ENCODE measurements at places on chromosomes 7 and 10.

DNA sequence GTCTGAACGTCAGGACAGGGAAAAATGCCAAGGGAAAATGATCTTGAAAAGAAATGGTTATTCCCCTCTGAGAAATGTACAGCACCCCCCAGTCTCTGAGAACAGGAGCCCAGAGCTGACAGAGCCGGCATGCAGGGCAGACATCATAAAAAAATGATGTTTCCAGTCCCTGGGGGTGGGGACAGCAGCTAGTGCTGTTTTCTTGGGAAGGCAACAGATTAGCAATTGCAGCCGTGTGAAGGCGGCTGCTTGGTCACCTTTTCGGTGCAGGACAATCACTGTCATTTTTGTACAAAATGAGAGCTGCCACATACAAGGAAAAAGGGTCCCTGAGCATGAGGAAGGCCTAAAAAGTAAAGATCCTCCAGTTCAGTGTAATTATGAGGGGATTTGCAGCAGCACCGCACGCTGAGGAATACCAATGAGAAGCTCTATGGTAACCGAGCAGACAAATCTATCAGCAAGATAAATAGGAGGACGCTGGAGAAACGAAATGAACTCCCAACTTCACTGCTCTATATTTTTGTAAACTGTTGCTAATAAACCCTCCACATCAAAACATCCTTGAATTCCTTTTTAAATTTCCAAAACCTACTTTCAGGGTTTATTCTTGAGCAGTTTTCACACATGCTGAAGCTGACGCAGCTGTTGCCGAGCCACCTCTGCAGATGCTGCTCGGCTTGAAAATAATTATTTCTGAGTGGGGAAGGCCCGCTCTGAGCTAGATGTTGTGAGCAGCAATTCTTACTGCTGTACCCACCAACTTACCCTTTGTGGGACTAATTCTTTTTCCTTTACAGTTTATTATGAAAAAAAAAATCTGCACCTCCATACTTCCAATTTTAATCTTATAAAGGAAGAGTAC lies 98.2 kb upstream of the NEBL start:
- no peak for DNase-seq

DNA sequence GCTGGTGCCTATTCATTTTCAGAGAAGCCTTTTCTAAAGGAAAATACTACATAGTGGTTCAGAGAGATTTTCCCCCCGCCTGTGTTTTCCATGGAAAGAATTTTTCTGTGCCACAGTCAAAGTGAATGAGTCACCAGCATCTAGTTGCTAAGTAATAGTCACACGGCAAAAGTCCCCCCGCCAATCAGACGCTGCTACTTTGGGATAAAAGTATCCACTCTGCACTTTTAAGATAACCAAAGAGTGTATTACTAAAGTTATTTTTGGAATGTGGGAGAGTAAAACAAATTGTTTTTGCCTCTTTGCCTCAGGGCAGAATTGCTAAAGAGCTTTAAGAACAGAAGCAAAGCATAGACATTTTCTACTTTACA lies 23.5 kb downstream of the ABLIM1 start:
- DNase-seq: peak; percentile 52

GRCh38 chr7:25726170-25726780 lies 425.7 kb upstream of the NFE2L3 start:
- DNase-seq: no peak

DNA sequence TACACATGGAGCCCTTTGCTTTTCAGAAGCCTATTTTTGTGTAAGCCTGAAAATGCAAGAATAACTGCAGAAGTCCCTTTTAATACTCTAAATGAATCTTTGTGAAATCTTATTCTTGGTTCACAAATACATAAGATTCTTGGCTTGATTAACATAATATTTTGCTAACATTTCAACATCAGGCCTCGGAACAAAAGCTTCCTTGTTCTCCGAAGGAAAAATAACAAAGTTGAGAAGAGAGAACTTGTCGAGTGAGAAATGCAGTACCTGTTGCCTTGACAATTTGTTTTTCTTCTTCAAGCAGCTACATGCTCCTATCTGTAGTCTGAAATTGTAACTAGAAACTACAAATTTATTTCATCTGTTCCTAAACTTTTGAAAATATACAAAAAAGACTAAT lies 8.5 kb downstream of the NT5C2 start:
- no peak for DNase-seq

DNA sequence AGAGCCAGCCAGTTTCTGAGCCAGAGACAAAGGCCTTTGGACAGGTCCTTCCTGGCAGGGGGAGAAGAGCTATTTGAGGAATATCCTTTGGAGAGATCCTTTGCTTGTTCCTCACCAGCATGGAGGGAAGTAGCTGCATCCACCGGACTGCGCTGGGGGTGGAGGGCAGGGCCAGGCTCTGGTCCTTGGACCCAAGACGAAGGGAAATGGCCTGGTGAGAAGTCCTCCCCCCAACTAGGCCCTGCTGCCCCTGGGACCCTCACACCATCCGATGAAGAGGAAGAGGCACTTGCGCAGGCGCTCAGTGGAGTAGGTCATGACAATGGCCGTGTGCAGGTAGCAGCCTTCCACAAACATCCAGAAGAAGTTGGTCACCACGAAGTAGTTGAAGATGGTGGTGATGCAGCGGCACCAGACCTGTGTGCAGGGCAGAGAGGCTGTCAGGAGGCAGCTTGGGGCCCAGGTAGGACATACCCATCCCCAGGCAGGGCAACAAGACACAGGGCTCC lies 19.8 kb downstream of the CRHR2 start:
- DNase-seq: no peak

DNA sequence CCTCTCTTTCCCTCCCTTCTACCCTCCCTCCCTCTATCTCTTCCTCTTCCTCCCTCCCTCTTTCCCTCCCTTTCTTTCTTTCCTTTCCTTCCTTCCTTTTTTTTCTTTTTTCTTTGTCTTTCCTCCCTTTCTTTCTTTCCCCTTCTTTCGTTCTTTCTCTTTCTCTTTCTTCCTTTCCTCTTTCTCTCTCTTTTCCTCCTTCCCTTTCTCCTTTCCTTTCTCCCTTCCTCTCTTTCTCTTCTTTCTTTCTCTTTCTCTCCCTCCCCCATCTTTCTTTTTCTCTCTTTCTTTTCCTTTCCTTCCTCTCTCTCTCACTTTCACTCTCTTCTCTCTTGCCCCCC lies 7.4 kb downstream of the CLDN3 start:
- no peak for DNase-seq

DNA sequence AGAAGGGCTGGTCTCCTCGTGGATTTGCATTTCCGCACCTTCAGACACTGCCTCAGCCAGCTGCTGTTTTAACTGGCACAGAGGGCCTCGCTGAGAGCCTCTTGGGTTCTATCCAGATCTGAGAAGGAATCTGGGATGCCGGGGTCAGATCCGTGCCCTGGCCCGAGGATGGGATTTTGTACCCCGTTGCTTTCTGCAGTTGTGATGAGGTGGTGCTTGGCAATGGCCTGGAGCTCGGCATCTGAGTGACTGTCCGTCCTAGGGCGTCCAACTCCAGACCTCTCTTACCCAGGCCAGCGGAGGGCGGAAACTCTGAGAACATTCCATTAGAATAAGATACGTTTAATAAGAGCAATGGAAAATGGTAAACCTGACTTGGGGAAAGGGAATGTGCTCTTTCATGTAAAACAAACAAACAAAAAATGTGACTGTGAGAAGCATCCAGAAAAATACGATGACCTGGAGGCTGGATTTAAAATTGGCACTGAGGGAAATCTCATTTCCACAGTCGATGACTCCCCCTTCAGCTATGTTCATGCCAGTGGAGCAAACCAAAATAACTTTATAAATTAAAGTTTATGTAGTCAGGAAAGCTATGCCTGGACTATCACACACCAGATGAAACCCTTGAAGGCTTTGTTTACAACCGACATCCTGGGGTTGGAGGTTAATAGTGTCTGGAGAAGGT lies 39.6 kb downstream of the GRK5 start:
- DNase-seq: no peak

- no peak for DNase-seq
Measured at GRCh38 chr10:70303730-70304129, 19.9 kb upstream of the NPFFR1 start.

DNA sequence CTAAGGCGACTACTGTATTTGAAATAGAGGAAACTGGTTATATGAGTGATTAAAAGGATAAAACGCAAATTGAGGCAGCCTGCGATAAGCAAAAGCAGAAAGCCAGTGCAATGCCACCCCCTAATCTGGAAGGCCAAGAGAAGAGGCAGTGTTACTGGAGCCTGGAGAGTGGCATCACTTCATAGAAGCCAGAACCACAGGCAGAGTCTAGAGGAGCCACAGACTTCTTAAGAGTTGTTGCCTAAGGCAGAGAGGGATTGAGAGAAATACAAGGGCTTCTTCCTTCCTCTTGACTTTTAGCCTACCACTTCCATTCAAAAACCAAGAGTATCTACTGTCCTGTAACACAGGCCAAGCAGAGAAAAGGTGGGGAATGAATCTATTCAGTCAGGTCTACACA lies 94.9 kb upstream of the SKAP2 start:
- no peak for DNase-seq

DNA sequence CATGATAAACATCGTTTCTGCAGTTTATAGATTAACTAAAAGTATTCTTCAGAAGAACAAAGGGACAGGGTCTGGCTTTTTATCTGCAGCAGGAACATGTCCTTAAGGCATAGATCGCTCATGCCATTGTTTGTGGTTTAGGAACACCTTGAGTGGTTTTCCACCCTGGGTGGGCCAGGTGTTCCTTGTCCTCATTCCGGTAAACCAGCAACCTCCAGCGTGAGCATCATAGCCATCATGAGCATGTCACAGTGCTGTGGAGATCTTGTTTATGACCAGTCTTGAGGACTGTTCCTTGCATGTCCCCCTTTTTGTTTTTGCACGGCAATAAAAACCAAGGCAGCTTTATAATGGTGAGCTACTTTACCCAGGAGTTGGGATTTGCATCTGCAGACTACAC lies 33.9 kb downstream of the STOX1 start:
- no peak for DNase-seq

GRCh38 chr10:129792141-129792540 lies 171.9 kb downstream of the EBF3 start:
- DNase-seq: no peak

DNA sequence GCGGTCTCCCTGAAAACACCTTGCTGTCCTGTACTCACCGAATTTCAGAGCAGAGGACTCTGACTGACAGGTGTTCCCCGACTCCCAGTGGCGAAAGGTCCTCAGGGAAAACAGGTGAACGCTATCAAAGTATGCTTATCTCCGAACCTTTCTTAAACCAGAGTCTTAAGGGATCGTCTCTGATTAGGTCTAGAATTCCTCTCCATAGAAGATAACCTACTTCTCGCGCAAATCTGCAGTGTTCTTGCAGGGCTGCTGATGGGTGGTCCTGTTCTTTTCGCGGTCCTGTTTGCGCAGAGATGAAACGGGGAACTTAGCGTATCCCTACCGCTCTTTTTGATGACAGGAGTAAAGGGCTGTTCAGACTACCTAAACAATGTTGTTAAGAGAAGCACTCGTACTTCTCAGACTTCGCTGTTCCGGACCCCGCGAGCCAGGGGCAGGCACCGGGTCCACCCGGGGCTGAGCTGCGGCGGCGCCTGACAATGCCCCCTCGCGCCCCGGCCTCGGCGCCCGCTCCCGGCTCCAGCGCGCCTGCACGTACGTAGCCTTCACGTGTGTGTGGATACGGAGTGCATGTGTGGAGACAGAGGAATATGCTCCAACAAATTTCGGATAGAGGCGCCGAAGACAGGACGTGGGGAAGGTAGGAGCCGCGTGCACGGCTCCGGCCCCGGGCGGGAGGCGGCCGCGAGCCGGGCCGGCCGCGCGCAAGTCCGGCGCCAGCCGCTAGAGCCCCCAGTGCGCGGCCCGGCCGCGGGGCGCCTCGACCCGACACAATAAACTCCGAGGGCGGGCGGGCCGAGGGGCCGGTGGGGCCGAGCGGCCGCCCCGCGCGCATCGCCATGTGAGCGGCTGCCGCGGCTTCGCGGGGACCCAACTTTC lies 766 bp upstream of the ZMYND11 start:
- DNase-seq: peak; percentile 14

DNA sequence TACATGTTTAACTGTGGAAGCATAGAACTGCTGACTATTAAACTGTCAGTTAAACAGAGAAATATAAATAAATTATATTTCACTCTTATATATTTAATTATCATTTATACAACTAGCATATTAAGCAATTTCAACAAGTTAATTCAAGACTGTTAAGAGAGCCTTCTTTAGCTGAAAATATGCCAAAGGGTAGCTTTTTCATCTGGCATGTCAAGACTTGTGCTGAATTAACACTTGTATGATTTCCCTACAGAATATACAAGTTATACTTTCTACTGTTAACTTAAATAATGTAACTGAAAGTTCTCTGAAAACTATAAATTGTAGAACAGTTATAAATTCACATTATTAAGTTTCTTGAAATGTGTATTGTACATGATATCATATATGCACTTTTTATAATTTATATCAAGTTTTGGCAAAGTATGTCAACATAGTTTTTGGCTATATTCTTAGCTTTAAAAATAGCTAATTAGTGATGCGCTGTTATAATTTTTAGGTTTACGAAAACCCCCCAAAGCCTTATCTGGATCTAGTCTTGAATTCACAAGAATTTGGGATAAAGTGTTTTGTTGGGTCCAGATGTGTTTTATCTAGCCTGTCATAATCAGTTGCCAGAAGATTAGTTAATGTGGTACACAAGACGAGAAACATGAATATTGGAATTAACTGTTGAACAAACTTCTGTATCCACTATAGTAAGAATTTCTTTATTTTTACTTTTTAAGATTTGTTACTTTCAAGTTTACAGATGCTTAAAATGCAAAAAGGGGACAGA lies 231.1 kb upstream of the FOXP2 start:
- DNase-seq: no peak

DNA sequence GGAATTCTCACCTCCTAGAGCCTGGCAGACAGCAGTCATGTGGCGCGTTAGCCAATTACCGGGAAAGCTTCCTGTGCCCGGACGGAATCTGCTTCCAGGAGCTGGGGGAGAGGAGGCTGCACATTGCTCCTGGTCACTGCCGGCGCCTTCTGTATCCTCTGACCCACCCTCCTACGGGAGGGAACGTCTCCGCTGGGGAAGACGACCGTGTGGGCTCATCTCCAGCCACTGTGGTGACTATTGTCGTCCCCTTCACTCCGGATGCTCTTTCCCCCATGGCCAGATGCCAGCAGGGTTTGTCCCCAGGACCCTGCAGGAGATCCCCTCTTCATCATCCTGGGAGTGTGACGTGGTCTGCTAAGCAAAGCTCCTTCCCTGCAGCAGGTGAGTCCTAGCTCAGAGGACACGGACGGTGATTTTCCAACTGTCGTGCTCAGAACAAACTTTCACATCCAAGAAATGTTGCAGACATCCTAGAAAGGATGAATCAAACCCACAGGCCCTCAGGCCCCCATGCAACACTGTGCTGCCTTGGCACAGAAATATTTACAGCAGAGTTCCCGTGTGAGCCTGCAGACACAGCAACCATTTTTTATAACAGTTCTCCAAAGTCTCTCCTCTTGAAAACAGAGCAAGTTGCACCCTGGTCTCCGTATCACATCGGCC lies 29.6 kb upstream of the FAM20C start:
- DNase-seq: no peak

DNA sequence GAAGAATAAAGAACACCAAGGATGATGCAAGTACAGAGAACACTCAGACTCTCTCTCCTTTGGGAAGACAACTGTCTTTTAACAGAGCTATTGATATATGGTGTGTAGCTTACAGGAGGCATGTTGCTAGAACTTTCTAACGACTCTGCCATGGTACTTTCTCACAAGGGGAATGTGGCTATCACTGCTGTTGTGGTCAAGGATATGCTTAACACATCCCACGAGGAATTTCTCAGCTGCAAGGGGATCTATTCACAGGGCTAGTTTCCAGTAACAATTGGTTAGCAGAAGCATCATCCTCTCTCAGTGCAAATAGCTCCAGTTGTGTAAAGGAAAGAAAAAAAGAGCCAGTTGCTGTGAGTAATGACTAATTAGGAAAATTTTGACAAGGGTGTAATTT lies 826.0 kb downstream of the SORCS1 start:
- no peak for DNase-seq

GRCh38 chr10:28991333-28992270 lies 297.3 kb upstream of the LYZL1 start:
- no peak for DNase-seq
